ENCODE measurements at places on chromosomes 3 and 15. TPM values are rescaled to one million over a fixed set of nuclear protein-coding genes. Genes with fewer than 3 reads are reported as not detected.

ILDR1 gene
- 0.28 TPM for total RNA-seq

EDC3 gene
- 52.3 TPM for total RNA-seq

DNA sequence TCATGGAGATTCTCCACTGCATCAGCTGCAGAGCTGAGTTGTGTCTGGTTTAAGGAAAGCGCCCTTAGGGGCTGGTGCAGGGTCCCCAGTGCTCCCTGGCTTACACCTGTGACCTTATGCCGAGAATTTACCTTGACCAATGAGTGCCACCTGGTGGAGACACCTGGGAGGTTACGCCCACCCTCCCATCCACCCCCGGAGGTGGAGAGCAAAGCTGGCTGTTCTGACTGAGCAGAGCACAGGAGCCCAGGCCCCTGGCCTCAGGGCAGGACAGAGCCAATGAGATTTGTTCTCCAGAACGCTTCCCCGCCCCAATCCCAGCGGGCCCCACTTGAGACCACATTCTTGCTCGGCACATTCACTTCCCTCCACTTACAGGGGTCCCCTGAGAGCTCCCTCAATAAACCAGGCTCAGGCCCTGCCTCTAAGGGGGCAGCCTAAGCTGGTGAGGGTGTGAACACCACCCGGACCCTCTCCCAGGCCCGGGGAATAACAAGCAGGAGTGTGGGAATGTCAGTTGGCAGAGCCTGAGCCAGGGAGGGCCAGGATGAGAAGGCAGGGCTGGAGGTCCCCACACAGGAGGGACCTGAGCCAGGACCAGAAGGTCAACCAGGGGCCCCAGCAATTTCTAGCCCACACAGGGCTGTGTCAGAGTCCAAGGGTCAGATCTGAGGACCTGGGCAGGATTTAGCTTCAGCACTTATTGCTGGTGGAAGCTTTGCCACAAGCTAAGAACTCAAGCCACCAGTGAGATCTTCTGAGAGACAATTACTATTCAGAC lies 117.1 kb downstream of the TPRA1 start:
- peak; percentile 41 for DNase-seq
- no peak overlapping the region for H3K27ac ChIP-seq
- peaks cover 14% of the 10 kb centered on the region for H3K4me1 ChIP-seq
- no peak overlapping the region for H3K4me3 ChIP-seq

ANKRD63 gene
- not detected for total RNA-seq

GRCh38 chr15:51299187-51300015 lies 39.0 kb downstream of the CYP19A1 start:
- no peak overlapping the region for H3K27ac ChIP-seq
- H3K36me3 ChIP-seq: no peaks in the 10 kb centered on the region
- DNase-seq: no peak
- H3K4me3 ChIP-seq: no peak overlapping the region
- no peaks in the 10 kb centered on the region for H3K4me1 ChIP-seq
- peaks cover 20% of the 10 kb centered on the region for H3K27me3 ChIP-seq

ADCY5 gene
- total RNA-seq: not detected

All from activated T-cell treated with anti-CD3 and anti-CD28 coated beads, Interleukin-2, amount 50 U/mL, for 72 hours (primary cell).